ENCODE measurements at places on chromosomes 6 and 20.

GRCh38 chr20:24389686-24390085 lies 79.7 kb upstream of the SYNDIG1 start:
- no peak for DNase-seq

GRCh38 chr6:3315841-3316240 lies 57.1 kb downstream of the PSMG4 start:
- DNase-seq: no peak

GRCh38 chr6:71855406-71855805 lies 30.9 kb upstream of the RIMS1 start:
- peak; percentile 30 for DNase-seq

- no peak for DNase-seq
These were observed 43.7 kb upstream of the SYNJ2 start for GRCh38 chr6:157937916-157938315.

DNA sequence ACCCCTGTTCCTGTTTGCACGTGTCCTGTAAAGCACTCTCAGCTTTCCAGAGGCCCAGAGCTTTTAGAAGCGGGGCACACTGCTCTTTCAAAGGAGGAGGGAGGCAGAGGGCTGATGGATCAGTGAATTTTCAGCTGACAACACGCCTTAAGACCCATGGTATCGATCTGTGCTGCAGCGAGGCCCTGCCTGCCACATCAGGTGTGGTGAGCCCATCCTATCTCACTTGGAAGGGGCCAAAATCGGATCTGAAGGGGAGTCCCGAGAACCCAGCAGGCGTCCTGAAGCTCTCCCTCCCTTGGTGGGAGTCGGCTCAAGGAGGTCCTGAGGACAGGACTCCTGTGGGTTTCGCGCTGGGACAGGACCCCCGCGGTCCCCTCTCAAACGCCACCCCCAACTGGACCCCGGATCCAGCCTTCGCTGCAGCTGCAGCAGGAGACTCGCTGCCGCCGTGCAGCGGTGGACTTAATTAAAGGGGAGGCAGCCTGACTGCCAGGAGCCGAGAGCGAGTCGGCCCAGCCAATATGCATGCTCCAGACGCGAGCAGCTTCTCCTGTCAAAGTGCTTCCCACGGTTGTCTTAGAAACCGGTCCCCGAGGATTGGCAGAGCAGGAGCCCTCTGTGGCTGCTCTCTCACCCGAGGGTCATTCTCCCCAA lies 580.0 kb upstream of the ZNF337 start:
- no peak for DNase-seq

GRCh38 chr20:25008388-25009217 lies 16.1 kb upstream of the APMAP start:
- no peak for DNase-seq

DNA sequence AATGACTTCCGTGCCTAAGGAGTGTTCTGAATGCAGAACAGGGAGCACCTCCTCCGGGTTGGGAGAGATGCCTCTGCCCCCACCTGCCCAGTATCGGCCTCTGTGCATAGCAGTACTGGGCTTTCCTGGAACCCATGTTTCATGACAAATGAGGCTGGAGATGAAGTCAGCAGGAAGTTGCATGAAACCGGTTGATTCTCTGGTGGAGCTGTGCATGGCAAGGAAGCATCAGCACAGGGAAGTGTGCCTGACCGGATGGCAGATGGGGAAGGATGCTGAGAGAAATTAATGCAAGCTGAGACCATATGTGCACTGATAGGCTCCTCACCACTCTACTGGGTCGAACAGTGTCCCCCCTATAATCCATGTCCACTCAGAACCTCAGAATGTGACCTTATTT lies 155.5 kb downstream of the CDH26 start:
- DNase-seq: no peak

- no peak for DNase-seq
These were observed 33.8 kb upstream of the LCA5 start for GRCh38 chr6:79571030-79571367.
